ENCODE measurements at places on chromosomes 5 and 9. TPM values are rescaled to one million over a fixed set of nuclear protein-coding genes. Genes with fewer than 3 reads are reported as not detected.

DNA sequence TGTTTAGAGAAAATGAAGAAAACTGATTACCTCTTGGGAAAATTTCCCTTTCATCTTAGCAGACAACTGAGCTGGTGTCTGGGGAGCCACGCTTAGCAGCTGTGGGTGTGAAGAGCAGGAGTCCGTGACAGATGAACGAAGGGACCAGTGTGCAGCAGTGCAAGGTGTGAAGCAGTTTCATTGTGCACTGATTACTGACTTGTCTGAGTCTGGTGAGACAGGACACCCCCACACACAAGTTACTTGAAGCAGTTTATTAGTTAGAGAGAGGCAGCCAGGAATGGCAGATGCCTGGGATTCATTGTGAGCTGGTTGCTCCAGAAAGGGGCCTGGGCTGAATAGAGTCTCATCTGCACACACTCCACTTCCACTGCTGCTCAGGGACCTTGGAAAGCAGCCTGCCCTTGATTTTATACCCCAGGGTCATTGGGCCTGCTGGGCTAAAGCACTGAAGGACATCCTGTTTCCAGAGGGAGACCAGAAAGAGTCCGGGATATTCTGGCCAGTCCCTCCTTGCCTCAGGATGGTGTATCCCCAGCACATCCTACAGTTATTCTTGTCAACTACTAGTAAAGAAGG is 47.4 kb downstream of the FBXL7 start:
- H3K27ac ChIP-seq = no peak overlapping the region
- H3K27me3 ChIP-seq = no peaks in the 10 kb centered on the region
- no peaks in the 10 kb centered on the region for H3K36me3 ChIP-seq
- no peaks in the 10 kb centered on the region for H3K4me1 ChIP-seq
- DNase-seq = no peak

LOX gene
- total RNA-seq = 0.62 TPM

- H3K4me1 ChIP-seq = peaks cover 17% of the 10 kb centered on the region
- DNase-seq = no peak
- H3K27ac ChIP-seq = peak overlapping the region; percentile 68
- H3K36me3 ChIP-seq = no peaks in the 10 kb centered on the region
Measured at GRCh38 chr5:149581931-149582768, 852 bp downstream of the ARHGEF37 start.

BTNL3 gene
- total RNA-seq = not detected
